ENCODE measurements at places on chromosomes 13 and 19.
A peak's percentile ranks its signal among the peaks of the same experiment; 100 is the strongest.

- no peak for DNase-seq
These were observed 239.3 kb upstream of the SLITRK6 start for GRCh38 chr13:86038490-86038889.

DNA sequence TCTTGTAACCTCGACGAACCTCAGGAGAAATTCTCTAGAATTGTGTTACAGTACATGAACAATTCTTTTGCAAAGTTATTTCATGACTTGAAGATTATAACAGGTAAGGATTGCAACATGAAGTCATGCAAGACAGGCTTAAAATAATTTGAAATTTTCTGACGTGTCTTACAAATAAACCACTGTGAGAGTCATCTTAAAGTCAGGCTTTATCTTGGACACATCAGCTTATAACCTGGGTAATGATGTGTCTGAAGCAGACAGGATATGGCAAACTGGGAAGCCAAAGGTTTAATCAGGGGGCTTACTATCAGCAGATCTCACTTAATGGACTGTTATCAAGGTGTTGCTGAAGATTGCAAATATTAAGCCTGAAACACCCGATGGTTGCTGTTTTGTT is 407.8 kb downstream of the KLF5 start:
- DNase-seq, result no peak

GRCh38 chr13:25872481-25873241 is 179.2 kb downstream of the SHISA2 start:
- peak; percentile 15 for DNase-seq

DNA sequence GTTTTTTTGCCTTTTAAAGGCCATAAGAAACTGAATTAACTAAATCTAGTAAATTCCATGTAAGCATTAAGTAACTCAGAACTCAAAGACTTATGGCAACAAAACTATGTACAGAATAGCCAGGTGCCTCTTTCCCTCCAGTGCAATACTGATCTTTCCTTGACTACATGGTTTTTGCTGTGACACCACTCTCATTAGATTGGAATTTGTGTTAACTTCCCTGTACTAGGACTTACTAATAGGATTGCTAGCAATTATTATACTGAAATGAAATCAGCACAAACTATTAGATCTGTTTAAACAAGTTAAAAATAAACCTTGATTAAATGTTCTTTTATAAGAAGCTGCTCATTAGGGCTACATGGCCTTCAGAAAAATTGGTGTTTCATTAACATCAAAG is 96.3 kb downstream of the DACH1 start:
- DNase-seq, result no peak

DNA sequence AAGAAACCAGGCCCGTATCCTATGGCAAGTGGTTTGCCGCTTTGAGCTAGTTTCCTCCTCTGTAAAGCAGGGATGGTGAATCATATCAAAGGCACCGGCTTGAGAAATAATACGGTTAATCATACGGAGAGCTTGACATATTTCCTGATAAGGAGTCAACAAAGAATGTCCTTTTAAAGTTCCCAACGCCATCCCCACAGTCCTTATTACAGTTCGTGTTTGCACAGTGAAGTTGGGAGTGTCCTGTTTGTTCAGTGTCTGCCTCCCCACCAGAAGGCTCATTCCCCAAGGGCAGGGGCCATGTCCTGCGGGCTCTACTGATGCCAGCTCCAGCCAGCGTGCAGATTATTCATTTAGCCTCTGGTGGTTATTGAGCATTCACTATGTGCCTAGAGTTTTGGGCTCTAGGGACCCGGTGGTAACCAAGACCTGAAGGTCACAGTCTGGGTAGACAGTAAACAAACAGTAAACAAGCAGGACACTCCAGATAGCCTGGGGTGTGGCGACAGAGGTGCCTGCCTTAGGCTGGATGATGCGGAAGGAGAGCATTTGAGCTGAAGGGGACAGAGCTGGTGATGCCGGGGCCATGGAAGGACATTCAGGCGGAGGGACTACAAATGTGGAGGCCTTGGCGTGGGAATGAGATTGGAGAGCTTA is 6.3 kb downstream of the GRAMD1A start:
- DNase-seq, result no peak

DNA sequence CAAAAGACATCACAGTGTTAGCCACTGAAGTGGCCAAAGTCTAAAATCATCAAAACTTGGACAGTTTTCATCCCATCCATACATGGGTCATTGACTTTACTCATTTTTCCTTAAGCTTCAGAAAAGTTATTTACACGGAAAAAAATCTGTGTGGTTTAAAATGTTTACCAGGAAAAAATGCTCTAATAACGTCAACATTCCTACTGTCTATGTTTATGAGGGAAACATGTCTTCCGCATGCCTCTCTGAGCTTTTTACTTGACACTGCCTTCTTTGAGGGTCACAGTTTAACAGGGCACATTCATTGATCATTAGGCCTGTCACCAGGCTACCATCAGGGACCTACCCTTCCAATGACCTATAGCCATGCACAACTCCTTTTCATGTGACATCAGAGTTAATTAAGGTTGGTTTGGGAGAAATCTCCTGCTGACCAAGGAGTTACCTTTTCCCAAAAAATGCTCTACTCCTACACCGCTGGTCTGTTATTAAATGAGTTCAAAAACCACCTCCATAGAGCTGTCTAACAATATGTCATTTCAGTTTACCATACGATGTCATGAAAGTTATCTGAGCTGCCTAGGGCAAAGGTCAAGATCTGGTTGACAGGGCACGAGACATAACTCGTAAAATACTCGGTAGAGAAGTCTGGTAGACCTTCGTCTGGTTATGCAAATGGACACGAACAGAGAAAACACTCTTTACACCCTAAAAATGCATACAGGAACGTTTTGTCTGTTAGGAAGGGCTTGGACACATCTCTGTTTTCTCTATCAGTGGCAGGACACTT is 17.8 kb downstream of the FLT1 start:
- DNase-seq, result no peak

DNA sequence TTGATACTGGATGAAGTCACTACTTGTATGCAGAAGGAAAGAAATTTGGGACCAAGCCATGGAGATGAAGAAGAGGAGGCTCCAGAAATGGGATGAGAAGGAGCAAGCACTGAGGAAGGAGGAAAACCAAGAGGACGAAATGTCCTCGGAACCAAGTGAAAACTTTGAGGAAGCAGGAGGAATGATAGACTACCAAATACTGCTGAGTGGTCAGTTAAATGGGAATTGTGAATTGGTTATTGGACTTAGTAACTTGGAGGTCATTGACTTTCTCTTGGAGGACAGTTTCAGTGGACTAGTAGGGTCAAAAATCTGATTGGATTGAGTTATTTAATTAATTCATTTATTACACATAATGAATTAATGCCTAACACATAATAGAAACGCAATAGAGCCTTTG is 167.9 kb downstream of the MYO16 start:
- DNase-seq, result no peak

- DNase-seq, result no peak
These were observed 48.8 kb downstream of the SLC7A1 start for GRCh38 chr13:29546662-29547061.

- DNase-seq, result no peak
These were observed 26.2 kb downstream of the TMEM161A start for GRCh38 chr19:19111967-19112580.

DNA sequence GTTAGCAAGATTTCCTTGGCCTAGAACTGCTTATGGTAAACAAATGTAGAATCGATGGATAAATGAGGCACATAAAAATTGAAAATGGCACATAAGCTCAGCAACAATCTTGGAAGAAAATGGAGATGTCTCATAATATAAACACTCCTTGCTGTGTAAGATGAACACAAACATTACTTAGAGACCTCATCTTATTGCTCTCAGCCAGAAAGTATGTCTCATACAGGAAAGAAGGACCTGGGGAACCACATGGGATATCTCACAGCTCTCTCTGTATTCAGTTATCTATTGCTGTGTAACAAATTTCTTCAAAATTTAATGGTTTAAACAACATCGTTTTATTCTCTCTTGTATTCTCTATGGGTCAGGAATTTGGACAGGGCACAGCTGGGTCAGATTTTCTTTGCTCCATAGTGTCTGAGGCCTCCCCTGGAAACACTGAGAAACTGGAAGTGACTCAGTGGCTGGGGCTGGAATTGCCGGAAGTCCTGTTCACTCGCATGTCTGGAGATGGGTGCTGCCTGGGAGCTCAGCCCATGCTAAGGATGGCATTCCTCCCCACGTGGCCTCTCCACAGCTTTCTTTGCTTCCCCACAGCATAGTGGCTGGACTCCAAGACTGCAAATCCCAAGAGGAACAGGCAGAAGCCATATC is 105.1 kb downstream of the NUFIP1 start:
- no peak for DNase-seq

DNA sequence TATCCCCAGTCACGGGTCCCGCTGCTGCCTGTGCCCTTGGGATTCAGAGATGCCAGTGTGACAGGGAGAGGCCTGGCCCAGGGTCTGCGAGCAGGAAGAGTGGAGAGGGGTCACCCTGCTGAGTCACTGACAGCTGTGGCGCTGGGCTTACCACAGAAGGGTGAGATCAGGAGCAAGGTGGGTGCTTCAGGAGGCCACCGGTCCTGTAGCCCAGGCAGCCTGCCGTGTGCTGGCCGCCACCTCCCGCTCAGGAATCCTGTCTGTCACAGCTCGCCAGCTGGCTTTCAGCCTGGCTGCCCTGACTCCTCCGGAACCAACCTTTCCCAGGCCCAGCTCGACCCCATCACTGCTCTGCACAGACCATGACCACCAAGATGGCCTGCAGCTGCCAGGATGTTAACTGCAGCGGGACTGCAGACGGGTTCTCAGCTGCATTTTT is 25.3 kb downstream of the NAXD start:
- no peak for DNase-seq

GRCh38 chr19:57314146-57314545 is 6.1 kb upstream of the ZNF543 start:
- DNase-seq, result no peak

DNA sequence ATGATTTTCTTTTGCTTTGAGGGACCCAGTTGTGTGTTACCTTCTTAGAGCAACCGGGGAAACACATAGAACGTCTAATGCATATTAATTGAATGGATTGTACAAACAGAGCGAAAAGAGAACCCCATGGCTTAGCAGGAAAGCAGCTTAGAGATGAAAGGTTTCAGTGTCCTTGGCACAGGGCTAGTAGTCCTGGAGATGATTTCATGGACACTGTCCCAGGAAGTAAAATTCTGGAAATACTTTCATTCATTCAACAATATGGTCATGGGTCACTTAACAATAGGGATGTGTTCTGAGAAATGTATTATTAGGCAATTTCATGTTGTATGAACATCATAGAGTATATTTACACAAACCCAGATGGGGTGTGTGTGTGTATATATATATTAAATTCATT is 9.7 kb upstream of the FUT2 start:
- DNase-seq, result no peak

DNA sequence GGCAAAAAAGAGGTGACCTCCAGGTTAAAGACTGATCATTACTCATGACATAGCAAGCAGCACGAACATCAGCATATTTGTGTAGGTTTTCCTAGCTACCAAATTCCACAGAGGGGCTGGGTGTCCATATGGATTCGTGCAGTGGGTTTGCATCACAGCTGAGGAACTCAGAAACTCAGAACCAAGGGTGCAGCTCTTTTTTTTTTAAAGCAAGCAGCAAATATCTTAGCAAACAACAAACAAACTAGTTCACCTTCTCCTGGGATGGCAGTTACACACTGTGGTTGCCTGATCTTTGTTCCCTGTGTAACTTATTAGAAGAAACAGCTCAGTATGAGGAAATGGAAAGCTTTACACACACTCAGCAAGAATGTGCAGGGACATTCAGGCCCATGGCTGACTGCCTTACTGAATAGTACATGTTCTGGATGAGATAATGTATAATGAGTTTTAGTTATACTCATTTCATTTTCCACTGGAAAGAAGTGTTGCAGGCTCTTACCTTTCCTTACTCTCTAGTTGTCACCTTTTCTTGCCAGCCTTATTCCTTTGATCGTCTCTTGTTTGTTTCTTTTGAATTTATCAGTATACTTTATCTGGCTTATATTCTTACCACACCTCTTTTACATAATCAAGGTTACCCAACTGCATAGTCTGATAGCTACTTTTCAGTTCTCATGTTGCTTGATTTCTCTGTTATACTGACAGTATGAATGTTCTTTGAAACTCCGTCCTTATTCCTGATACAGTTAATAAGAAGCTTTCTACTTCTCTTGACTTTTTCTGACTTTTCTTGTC is 4.3 kb downstream of the NDFIP2 start:
- DNase-seq, result no peak

DNA sequence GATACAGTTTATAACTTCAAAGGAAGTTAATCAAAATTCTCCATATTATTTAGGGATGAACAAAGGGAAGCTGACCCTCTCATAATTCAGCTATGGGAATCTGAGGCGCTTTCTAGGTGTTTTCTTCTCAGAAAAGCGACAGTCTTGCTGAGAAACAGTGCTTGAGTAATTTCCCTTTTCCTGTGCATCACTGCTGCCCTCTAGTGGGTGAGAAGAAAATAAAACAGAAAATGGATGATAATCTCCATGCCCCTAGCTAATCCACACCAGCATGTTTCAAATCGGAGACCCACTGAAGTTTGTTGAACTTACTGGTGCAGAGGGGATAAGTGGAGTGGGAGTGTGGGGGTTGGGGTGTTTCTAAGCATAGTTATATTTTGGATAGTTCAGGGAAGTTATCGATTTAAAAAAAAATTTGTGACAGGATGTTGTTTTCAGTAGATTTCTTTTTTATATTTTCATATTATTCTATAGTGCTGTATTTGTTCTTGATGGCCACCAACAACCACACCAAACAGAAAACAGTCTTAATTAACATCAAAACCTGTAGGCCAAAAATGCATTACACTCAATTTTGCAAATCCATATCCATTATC is 21.4 kb downstream of the LCP1 start:
- DNase-seq, result peak; percentile 24

DNA sequence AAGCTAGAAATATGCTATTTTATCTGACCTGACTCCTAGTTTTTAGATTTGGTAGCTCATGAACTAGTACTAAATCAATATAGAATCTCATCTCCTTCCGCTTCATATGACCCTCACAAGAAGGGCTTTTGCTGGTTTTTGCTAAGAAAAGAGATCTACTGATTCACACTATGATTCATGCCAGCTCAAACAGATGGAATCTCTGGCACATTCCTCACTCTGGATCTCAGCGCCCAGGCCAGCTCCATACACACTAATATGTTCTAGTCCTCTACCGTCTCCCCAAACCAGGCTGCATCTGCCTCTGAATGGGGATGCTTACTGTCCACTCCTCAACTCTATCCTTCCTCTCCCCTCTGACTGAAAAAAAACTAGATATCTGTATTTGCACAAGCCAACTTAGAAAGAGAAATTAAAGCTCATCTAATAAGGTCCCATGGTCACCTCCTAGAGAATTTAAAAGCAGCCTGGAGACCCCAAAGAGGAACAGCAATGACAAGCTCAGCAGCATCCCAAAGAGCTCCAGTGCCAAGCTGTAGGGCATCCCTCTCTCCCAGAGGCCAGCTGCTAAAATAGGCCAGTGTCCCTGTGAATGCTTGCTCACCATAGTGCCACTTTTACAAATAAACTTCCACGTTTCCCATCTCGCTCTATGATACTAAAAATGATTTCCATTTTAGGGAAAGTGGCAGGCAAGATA is 74.9 kb downstream of the LHFPL6 start:
- DNase-seq, result no peak

All from stimulated activated CD4-positive, alpha-beta T cell treated with anti-CD3 and anti-CD28 coated beads, Interleukin-2, amount 100 ng/mL, for 4 hours (primary cell).